Spinal cord (tissue), 10 donors: ENCODE measurements at places on chromosomes 3 and 15.

GRCh38 chr15:23881291-23881690 is 194.2 kb upstream of the NDN start:
- no peak for DNase-seq

- DNase-seq, result no peak
Observed at GRCh38 chr3:176807938-176808337, 389.3 kb downstream of the TBL1XR1 start.

- no peak for DNase-seq
Observed at GRCh38 chr15:65553691-65554090, 23.4 kb downstream of the HACD3 start.

DNA sequence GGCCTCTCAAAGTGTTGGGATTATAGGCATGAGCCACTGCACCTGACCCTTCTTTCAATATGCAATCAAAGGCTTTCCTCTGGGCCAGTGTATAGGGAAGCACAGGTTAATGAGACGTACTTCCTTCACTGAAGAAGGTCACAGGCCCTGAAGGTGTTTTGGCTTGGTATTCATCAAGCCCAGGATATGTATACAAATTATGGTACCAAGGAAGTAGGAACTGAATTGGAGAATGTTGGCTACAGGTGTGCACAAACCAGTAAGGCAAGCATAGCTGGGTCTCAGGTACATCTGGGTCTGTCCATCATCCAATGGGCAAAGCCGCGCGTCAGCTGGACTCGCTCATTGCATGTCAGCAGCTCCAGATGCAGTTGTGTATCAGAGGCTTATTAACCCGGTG is 237.9 kb downstream of the ADAMTS17 start:
- DNase-seq, result no peak

GRCh38 chr3:182050932-182051331 is 339.2 kb downstream of the SOX2 start:
- DNase-seq, result no peak

- peak; percentile 59 for DNase-seq
Observed at GRCh38 chr3:13301286-13301987, 118.7 kb downstream of the NUP210 start.

DNA sequence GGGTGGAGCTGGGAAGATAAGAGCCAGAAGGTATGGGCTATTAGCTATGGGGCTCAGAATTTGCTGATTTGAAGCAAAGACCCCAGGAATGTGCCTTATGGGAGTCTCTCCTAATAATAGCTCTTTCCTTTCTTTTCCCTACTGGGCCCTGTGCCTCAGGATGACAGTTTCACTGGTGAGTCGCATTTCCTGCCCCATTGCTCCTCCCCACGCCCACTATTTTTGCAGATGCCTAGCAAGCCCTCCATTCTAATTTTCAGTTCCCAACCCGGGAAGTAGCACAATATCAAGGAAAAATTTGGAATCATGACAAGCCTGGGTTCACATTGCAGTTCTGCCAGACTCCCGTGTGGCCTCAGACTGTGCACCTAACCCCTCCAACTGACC is 583 bp downstream of the IL17RE start:
- DNase-seq, result no peak

DNA sequence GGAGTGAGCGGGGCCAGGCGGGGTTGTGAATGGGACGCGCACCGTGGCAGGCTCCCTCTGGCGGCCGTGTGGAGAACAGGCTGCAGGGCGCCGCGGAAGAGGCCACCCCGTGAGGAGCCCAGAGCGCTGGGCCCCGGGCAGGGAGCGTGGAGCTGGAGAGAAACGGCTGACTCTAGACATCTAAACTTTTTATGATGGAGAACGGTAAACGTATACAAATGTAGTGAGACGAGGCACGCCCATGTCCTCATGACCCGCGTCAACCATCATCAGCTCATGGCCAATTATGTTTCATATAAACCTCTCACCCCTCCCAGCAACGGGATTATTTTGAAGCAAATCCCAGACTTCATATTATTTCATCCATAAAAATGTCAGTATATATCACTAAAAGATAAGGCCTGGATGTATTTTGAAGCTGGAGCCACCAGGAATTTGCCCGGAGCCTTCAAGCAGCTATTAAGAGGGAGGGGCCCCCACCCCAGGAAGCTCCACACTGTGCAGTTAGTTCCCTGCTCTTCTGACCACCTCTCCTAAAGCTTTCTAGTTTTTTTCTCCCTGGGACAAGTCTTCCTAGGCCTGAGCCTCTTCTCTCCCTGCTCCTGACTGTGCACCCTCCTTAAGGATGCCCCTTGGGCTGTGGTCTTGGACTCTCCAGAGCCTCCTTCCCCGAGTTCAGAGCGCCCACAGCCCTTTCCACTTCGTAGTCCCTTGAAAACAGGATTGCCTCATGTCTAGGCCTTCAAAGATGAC is 149.5 kb downstream of the SMAD6 start:
- no peak for DNase-seq

DNA sequence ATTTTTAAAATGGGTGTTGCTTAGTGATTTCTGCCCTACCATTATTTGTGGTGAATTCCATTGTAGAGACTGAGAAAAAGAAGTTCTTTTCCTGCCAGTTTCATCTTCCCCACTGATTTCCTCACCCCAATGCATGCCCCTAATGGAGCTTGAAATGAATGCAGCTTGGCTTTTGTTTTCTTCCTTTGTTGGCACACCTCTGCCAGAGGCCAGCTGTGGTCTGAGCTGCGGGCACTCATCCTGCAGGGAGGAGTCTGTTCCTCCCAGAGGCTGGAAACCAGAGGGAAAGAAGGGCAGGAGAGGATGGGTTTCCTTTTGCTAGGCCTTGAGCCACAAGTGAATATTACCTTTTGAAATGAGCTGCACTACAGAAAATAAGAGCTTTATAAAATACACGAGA is 9.3 kb upstream of the ST8SIA2 start:
- DNase-seq, result peak; percentile 55

GRCh38 chr3:106589311-106589942 is 720.6 kb upstream of the CBLB start:
- DNase-seq, result no peak

- no peak for DNase-seq
Observed at GRCh38 chr3:42960282-42960681, 18.8 kb upstream of the GASK1A start.

DNA sequence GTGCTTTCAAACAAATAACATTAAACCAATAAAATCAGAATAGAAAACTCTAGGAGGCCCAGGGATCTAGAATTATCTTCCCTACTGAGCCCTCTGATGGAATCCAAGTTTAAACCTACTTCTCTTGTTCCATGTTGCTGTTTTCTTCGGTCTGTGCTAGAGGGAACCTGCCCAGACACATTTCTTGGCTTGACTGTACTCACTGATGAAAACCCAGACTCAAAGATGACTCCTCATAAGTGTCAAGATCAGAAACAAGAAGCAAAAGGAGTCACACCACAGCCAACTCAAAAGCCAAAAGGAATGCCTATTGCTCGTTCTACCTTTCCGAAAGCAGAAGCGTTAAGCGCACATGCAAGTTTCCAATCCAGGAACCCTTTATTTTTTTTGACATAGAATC is 31.6 kb downstream of the SCAP start:
- DNase-seq, result no peak

DNA sequence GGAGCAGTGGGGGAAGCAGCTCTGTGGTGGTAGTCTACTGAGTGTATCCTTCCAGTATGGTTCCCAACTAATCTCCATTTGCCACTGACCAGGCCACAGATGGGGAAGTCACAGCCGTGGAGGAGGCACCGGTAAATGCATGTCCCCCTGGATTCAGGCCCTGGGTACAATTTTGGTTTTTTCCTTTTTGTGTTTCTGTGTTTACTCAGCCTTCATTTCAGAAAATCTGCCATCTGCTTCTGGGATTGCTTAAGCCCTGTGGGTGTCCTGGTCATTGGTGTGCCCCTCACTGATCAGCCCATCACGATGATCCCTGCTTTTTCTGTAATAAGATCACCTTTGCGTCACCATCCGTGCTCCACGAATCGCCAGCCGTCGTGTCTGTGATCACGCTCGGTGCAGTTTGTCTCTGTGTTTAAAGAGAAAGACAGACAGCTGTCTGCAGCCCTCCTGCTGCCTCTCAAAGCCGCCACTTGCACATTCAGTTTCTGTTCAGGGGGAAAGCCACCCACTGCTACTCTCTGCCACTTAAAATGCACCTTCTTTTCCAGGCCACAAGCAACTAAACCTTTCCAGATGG is 68.9 kb downstream of the DNASE1L3 start:
- peak; percentile 26 for DNase-seq

DNA sequence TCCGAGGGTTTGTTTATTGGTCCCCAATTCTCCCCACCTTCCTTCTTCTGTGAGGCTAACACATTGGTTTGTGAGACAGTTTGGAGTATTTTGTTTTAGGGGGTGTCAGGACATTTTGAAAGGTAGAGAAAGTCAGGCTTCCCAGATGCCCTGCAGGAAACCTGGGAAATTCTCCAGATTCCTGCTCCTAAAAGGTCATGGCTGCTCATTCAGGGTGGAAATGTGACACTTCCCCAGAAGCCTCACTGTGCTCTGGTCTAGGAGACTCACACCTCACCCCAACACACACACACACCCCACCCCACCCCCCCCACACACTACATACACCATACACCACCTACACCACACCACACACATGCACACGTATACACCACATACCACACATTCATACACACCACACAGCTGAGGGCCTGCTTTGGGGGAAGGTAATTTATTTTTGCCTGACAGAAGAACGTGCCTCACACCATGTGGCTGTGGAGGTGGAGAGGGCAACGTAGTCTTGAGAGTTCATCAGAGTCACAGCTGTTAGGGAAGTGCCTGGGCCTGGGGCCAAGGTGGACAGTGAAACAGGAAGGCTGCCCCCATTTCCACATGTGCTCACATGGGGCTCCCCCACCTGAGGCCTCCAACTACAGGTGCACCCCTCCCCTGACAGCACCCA is 40.4 kb upstream of the LIMD1 start:
- no peak for DNase-seq

DNA sequence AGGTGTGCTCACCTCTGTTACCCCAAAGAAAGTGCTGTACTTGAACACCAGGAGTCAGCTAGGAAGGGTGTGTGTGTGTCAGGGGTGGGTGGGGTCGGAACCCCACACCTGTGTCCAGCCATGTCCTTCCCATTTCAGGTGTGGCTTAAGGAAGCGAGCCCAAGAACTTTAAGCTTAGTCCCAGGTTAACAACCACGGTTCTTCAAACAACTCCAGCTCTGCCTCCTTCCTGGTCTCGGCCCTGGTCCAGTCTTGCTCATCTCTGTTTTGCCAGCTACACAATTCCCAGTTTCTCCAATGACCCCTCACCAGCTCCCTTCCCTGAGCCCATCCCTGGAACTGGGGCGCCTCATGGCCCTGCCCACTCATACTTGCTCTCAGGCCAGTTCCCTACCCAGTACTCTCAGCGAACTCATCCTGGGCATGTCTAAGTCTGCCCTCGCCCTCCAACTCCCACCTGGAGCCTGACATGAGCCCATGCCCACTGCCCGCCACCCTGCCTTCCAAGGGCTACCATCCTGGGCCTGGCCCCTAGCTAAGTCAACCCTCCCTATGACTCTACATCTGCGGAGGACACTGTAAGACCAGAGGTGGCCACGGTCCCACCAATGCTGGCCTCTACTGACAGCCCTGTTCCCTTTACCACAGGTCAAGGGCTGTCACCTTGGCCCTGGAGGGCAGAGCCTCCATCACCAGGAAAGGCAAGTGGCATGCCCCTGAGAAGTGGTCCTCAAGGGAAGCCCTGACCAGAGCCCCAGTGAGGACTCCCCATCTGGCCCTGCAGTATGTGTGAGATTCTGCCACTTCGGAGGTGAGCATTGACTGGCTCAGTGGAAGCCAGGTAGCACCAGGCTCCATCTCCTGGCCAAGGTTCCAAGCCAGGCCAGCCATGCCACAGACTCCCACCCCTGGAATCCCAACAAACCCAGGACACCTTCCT is 9.2 kb downstream of the POC1A start:
- no peak for DNase-seq

DNA sequence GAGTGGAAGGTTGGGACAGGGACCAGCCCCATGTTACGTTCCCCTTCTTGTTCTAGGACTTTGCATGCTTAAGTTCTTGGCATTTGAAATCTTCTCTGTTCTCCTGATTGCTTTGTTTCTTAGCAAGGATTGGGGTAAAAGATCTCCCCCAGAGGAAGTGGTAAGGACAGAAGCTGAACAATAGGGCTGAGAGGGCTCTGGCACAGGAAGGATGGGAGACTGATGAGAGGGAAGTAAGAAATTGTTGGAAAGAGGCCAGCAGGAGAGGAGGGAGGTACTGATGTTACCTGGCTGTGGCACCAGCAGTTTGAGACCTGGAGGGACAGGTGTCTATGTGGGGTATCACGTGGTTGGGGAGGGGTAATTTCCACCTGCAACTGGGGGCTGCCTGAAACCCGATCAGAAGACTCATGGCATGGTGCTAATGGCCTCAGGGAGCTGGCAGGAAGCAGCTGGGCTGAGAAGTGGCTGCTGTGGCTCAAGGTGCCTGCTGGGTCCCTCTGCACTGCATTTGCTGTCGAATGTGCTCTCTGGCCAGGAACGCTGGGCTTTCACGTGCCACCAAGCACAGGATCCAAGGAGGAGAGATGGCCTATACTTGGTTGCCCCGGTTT is 108.4 kb downstream of the LSM3 start:
- DNase-seq, result no peak

GRCh38 chr3:77562089-77562488 is 522.2 kb downstream of the ROBO2 start:
- no peak for DNase-seq

- DNase-seq, result peak; percentile 7
Observed at GRCh38 chr15:56683908-56684307, 49.4 kb downstream of the ZNF280D start.
